ENCODE measurements at places on chromosomes 2 and 18. TPM values are rescaled to one million over a fixed set of nuclear protein-coding genes. Genes with fewer than 3 reads are reported as not detected.

- DNase-seq, result no peak
Observed at GRCh38 chr2:225276207-225276606, 123.3 kb upstream of the NYAP2 start.

GRCh38 chr2:181111059-181111458 is 130.7 kb downstream of the UBE2E3 start:
- no peak for DNase-seq

CNDP1 gene
- total RNA-seq, result not detected

DNA sequence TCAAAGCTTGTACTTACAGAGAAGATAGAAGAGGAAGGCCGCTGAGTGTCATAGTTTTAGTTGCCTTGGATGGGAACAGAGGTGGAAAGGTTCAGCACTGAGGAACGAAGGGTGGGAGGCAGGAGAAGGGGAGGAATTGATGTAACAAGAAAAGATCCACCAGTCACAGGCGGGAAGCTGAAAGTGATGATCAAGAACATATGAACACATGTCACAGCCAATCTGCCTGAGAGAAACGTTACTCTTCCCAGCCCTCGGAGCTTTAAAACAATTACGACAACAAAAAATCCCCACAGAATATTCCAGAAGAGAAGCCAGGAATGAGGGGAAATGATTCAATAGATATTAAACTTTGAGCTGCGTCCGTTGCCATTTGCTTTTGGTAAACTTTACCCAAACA is 87.1 kb downstream of the TSHZ1 start:
- DNase-seq, result no peak

GRCh38 chr2:160356485-160356884 is 137.1 kb downstream of the RBMS1 start:
- no peak for DNase-seq

GRCh38 chr2:188675391-188676009 is 298.7 kb upstream of the COL3A1 start:
- no peak for DNase-seq

STON1 gene
- total RNA-seq, result 163 TPM

DNA sequence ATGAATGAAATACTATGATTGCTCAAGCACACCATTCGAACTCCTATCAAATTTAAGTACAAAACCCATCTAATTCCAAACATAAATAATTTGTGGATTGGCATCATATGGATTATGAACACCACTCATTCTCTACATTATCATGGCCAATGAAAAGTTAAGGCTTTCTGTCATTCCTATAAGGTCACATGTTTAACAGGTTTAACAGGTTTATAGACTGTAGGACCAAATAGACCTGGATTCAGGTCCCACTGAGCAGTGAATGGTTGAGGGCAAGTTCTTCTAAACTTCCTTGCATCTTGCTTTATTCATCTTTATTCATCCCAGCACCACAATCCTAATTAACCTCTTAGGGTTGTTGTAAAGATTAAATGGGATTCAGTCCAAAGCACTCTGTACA is 33.4 kb downstream of the FBXO36 start:
- DNase-seq, result no peak

DNA sequence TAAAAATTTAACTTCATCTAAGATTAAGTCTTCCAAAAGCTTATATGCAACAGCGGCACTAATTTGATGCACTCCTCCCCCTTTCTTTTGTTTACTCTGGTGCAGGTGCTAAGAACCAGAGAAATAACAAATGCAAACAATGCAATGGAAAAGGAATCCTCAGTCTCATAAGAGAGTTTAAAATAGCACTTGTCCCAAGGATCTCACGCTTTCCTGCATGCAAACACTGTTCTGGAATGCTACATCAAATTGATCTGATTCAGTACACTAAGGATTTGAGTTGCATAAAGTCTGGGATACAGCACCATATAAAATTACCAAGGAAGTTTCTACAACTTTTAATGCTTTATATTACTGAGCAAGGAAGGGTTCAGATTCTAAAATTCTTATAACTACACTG is 50.5 kb downstream of the SEPTIN10 start:
- DNase-seq, result no peak

DNA sequence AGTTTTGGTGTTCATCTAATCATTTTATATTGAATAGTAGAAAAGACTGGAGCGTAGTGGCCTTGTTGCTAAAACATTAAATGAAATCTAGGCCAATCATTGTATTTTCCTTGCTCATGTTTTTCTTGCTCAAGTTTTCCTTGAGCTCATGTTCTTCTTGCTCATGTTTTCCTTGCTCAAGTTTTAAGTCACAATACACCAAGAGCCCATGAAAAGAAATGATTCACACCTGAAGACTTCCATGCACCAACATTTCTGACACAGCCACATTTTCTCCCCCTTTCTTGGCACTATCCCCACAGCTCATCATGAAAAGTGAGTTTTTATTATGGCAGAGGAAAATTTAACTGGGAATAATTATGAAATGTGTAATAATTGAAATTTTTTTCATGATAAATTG is 92.0 kb downstream of the LRP1B start:
- DNase-seq, result no peak

DNA sequence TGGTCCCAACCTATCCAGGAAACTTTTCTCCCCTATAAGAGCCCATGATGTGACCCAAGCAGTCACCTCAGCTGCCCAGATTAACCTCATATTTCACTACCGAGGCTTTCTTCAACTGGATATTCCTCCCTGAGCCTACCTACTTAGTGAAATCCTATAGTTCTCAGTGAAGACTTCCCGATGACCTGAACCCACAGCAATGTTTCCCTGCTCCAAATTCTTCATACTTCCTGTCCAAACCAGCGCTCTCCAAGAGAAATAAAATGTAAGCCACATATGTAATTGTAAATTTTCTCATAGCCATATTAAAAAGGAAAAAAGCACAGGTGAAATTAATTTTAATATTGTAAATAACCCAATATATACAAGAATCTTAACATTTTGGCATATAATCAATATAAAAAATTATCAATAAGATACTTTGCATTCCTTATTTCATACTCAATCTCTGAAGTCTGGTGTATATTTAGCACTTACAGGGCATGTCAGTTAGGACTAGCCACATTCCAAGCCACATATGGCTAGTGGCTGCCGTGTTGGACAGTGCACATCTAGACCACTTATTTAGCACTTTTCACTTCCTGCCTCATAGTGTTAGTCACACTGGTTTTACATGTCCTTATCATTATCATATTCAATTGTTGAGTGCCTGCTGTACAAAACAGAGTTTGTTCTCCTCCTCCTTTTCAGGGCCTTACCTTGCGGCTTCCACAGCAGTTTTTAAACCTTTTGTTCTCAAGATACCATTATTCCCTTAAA is 1.9 kb upstream of the STAT4 start:
- no peak for DNase-seq

DNA sequence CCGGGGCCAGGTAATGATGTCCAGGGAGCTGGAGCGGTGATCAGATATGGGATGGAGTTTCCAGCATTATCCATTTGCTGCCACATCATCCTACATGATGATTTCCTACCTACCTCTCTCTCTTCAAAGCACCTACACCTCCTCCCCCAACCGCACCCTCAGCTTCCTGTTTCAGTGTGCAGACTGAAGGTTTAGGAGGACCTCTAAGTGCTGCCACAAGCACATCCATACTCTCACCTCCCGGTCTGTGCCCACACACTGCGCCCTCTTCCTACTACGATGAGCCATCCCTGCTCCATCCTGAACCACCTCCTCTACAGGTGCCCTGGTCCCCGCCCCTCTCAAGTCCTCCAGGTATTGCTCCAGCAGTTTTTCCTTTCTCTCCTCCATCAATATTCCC is 123.7 kb downstream of the ALPK2 start:
- no peak for DNase-seq

ATP6V1B1 gene
- 2.4 TPM for total RNA-seq

- no peak for DNase-seq
Observed at GRCh38 chr2:71299507-71299906, 32.1 kb upstream of the ZNF638 start.

GRCh38 chr18:67932271-67932670 is 415.8 kb upstream of the DSEL start:
- DNase-seq, result no peak

DNA sequence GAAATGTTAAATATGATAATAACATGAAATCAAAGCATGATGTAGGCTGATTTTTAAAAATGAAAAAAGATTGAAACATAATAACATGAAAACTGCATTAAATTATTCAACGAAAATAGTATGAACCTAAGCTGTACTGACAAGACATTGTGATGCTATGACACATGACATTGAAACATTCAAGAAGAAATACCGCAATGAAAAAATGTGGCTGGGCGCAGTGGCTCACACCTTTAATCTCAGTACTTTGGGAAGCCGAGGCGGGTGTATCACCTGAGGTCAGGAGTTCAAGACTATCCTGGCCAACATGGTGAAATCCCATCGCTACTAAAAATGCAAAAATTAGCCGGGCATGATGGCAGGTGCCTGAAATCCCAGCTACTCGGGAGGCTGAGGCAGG is 14.6 kb downstream of the CXCR1 start:
- DNase-seq, result no peak

- no peak for DNase-seq
Observed at GRCh38 chr18:12737243-12737902, 34.5 kb downstream of the PSMG2 start.

ITGB6 gene
- total RNA-seq, result not detected

RSAD2 gene
- 5.2 TPM for total RNA-seq

GRCh38 chr2:100537918-100538317 is 24.9 kb upstream of the PDCL3 start:
- no peak for DNase-seq

GRCh38 chr2:147365622-147366021 is 479.2 kb upstream of the ACVR2A start:
- DNase-seq, result no peak

RMND5A gene
- total RNA-seq, result 30.9 TPM

CREG2 gene
- not detected for total RNA-seq

DNA sequence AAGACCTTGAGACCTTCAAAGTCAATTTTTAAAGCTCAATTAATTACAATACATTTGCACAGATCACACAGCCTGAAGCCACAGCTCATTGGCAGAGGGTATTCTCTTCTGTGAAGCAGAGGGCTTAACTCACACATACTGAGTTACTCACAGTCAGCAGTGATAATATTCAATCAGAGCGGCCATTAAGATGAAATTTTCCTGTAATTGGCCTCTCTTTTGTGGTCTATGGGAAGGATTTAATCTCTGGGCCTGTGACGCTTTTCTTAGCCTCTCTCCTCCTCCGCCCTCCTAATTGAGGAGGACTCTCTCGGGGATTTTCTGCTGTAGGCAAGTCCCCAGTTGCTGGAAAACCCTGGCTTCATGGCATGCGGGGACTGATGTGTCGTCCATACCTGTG is 12.3 kb upstream of the LDLRAD4 start:
- no peak for DNase-seq

DNA sequence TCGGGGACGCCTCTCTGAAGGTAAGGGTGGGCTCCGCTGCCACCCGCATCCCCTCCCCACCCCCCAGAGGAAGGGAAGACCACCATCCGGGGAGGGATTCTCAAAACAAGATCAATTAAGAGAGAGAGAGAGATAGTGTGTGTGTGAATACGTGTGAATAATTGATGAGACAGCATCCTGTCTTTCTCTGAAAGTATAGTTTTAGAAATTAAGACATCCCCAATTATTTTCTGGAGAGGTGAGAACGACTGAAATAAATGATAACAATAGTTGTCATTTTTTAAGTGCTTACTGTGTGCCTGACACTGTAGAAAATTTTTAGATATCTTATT is 751 bp downstream of the IL18R1 start:
- no peak for DNase-seq

EIPR1 gene
- 16.3 TPM for total RNA-seq

ARHGAP28 gene
- total RNA-seq, result 9.1 TPM
